ENCODE measurements at places on chromosomes 7 and 10.

- no peak for DNase-seq
These were observed 47.7 kb upstream of the TRIM8 start for GRCh38 chr10:102596506-102596971.

GRCh38 chr7:104805449-104806317 lies 208.3 kb upstream of the KMT2E start:
- no peak for DNase-seq

DNA sequence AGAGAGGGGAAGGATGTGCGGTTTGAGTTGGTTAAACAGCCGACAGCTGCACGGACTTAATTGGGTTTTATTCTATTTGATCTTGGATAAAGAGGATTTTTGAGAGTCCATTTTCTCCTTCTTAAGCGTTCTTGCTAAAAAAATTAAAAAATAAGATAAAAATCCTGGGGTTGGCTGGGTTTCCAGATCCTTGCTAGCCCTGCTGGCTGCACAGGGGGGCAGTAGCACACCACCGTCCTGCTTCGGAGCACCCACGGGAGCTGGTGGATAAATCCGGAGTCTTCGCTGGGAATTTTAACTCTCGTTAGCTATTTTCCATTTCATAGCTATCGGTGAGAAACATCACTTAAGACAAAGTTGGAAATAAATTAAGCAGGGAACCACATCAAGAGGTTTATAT lies 792.0 kb downstream of the TYW1 start:
- no peak for DNase-seq

DNA sequence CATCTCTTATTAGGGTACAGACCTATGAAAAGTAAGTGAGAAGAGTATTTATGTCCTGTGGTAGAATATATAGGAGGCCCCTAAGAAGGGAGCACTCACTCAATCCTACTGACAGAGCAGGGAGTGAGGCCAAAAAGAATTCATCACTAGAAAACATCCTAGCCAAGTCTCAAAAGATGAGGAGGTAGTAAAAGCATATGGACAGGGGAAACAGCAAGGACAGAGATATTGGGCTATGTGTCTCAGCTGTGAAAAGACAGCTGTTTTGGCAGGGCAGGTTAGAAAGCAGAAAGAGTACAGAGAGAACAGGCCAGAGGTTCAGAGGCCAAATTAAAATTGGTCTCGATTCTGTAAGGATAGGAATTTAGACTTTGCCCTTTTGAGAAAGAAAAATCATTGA lies 548.3 kb upstream of the ANKRD30A start:
- no peak for DNase-seq

- DNase-seq: no peak
These were observed 29.7 kb upstream of the DDC start for GRCh38 chr7:50594734-50595485.

DNA sequence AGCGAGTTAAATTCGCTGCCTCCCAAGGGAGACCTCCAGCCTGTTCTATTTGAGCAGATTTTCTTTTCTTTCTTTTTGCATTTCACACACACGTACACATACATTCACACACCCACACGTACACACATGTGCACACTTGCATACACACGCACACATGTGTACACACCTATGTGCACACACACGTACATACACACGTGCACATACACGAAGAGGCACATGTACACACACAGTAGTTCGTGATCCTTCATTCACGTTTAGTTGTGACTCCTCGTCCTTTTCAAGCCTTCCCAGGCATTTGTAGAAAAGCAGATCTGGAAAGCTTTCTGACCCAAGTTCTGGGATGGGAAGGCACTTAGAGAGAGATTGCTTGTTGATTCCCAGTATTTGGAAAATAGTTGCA lies 290.8 kb upstream of the COBL start:
- no peak for DNase-seq

- no peak for DNase-seq
These were observed 101.5 kb upstream of the TMEM72 start for GRCh38 chr10:44809647-44810046.

GRCh38 chr10:112524641-112525040 lies 77.6 kb downstream of the VTI1A start:
- no peak for DNase-seq
